Thoracic aorta (tissue), 2 donors: ENCODE measurements at places on chromosomes 6 and 20.

- no peak for DNase-seq
These were observed 72.1 kb downstream of the NFATC2 start for GRCh38 chr20:51470499-51470820.

DNA sequence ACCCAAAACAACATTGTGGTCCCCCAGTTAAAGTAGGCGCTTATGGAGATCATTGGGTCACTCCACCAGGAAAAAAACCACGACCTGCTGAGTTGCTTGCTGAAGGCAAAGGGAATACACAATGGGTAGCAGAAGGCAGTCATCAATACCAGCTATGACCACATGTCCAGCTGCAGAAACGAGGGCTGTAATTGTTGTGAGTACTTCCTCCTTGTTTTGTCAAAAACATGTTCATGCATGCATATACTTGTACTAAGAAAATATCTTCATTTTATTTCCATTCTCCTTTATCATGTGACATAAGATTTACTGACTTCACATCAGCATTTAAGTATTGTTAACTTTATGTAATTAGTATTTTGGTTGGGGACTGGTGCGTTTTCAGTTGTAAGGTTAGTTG lies 16.9 kb downstream of the SERINC1 start:
- no peak for DNase-seq

- no peak for DNase-seq
These were observed 57.4 kb downstream of the GJA10 start for GRCh38 chr6:89951574-89952104.

DNA sequence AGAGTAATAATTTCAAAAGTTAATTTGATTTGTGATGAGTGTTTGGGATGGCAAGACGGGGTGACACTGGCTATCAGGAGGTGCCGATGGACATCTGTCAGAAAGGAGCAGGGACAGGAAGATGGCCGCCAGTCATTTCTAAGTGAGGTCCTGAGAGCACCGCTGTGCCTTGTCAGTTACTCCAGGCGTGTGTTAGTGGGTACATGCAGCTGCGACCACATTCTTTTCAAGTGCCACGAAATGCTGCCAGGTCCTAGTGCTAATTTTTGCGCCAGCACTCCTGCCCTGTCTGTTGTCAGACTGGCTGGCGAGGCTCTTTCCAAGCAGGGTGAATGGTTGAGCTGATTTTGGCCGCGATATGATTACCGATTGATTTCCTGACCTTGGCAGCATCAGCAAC lies 64.6 kb upstream of the INSM1 start:
- DNase-seq, result no peak

- DNase-seq, result no peak
These were observed 176.9 kb upstream of the PRND start for GRCh38 chr20:4544765-4545164.

DNA sequence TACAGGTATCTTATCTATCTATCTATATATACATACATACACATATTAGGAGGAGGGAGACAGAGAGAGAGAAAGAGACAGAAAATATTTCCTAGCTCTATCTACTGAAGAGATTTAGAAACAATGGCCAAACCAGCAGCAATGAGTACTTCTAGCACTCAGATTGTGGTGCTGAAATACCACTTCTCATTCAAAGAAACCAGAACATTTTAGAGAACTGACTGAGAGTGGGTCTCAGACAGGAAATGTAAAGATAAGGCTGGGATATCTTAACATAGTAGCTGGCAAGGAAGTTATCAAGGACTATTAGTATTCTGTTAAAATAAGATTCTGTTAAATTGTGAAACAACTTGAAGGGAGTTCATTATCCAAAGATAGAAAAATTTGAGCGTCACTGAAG lies 57.0 kb downstream of the DNAAF9 start:
- no peak for DNase-seq

DNA sequence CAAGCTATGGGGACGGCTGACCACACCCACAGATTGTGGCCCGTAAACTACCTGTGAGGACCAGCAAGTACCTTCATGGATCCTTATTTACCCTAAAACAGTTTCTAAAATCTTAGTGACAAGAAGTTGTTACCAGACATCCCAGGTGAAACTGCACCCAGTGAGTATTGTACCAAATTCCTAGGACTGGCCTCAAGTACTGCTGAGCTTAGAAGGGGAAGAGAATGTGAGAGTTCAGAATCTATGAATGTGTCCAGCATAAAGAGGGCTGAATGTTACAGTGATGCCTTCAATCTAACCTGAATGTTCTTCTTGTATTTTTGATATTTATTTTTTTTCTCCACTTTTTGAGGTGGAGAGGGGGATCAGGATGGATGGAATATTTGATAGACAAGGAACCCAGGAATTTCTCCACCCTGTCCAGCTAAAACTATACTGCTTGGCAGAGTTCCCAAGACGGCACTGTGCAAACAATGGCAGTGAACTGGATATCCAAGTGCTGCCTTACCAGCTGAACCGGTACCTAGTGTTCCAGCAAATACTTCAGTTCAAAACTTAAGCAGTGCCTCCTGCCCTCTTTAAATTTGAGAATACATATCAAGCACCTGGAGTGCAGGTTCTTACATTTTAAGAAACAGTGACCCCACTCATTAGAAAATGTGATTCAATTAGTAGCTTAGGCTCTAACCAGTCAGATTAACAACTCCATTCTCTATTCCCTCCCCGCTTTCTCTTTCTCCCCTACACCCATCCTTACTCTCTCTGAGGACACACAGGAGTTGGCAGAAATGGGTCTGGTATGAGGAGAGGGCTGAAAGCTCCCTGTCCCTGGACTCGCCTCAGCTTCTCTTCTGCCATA lies 427.3 kb upstream of the FLRT3 start:
- no peak for DNase-seq

DNA sequence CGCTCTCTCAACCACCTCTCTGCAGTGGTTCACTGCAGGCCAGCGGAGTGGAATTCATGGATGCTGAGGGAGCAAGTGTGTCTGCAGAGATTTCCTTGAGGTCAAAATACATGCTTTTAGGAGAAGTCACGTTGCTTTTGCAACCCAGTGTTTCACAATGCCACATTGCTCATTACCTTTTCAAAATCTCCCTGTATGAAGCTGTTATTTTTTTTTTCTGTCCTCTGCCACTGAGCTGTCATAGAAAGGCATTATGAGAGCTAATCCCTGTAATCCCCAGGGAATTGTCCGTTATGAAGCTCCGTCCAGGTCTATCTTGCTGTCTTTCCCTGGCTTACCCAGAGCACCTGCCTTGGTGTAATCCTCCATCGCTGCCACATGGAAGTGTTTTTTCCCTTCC lies 60.5 kb upstream of the SLC22A23 start:
- no peak for DNase-seq

DNA sequence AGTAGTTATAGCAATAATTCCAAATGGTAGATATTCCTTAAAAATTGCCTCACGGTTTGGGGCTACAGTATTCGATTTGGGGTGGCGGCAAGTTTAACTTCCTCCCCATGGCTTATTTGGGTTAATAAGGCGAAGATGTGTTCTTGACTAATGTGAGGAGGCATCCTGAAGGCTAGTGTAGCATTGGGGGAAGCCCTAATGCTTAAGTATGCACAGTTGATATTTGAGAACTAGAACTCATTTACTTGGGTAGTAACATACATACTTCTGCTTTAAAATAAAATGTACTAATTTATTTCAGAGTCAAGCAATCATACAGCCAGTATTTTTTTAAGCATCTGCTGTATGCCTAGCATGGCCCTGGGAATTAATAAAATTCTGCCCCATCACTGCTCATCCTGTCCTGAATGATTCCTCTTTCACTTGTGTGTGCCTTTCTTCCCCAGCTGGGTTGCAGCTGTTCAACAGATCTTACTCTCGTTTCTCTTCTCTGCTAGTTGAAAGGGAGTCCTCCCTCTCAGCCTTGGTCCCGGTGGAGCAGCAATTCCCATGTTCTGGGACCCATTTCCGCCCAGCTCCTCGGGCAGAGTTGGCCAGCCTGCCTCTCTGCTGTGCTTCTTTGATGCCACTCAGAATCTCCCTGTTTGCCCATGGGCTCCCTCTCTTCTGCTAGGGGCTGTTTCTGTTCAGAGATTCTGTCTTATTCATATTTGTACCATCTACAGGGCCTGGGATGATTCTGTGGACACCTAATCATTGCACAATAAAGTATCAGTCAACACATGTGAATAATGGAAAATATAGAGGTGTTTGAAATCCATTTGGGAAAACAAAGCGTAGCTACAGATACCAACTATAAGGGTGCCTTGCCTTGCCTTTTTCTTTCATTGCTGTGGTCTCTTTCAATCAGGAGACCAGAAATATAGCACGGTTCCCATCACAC lies 104.8 kb downstream of the ARID1B start:
- no peak for DNase-seq

GRCh38 chr20:34127792-34128191 lies 15.7 kb upstream of the EIF2S2 start:
- DNase-seq, result no peak

GRCh38 chr20:62029949-62030348 lies 35.7 kb downstream of the TAF4 start:
- no peak for DNase-seq

GRCh38 chr20:50523552-50524167 lies 13.5 kb downstream of the PTPN1 start:
- DNase-seq, result no peak

GRCh38 chr6:150936021-150936555 lies 70.6 kb downstream of the MTHFD1L start:
- no peak for DNase-seq

- DNase-seq, result no peak
These were observed 43.3 kb downstream of the SPATA2 start for GRCh38 chr20:49872056-49872455.
